Stimulated activated CD8-positive, alpha-beta memory T cell treated with anti-CD3 and anti-CD28 coated beads, Interleukin-7, amount 100 ng/mL, for 4 hours (primary cell): ENCODE measurements at places on chromosomes 7 and 10.

GRCh38 chr7:96218664-96219243 is 103.1 kb downstream of the SLC25A13 start:
- DNase-seq = no peak

- no peak for DNase-seq
Observed at GRCh38 chr10:6737758-6738111, 157.7 kb upstream of the PRKCQ start.

DNA sequence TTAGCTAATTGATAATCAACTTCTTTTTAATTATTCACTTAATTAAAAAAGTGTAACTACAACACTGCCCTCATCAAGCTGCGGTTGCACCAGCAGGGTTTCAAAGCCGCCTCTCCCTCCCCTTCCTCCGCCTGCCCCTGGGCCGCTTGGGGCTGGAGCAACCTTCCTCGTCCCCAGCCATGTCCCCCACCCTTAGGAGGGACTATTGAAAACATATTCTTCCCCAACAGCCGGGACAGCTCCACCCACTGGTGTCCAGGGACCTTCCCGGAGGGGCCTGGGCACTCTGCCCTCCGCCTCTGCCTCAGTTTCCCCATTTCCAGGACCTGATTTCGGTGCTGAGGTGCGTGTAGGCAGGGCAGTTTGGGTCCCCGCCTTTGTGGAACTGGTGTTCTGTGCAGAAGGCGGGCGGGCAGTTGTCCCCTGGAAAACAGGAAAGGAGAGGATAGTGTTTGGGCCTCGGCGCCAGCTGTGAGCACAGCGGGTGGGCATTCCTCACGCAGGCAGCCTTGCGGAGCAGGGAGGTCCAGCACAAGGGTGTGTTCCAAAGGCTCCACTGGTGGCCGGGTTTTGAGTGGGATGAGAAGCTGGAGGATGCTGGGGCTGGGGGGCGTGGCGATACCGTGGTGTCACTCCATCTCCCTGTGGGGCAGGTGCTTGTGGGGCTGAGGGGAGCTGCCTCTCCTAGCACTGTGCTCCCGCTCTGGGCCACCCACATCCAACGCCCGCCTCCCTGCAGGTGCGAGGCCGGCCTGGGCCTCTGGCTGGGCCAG is 15.7 kb downstream of the UNCX start:
- DNase-seq = no peak

- DNase-seq = no peak
Observed at GRCh38 chr10:28382525-28383269, 79.8 kb upstream of the MPP7 start.

- DNase-seq = no peak
Observed at GRCh38 chr10:61139592-61139953, 195.6 kb upstream of the RHOBTB1 start.

GRCh38 chr7:43112459-43112940 is at the start of gene HECW1:
TSS of gene HECW1 (plus strand) at chr7:43112647. CDS start at chr7:43243906, 131,259 bp downstream.
- no peak for DNase-seq

DNA sequence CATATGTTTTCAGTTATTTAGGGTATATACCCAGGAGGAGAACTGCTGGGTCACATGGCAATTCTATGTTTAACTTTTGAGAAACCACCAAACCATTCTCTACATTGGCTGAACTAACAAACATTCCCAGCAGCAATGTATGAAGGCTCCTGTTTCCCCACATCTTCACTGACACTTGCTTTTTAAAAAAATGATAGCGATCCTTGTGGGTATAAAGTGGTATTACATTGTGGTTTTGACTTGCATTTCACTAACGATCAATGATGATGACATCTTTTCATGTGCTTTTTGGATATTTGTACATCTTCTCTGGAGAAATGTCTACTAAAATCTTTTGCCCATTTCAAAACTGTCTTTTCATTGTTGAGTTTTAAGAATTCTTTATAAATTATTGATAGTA is 51.2 kb upstream of the ANAPC16 start:
- DNase-seq = no peak

DNA sequence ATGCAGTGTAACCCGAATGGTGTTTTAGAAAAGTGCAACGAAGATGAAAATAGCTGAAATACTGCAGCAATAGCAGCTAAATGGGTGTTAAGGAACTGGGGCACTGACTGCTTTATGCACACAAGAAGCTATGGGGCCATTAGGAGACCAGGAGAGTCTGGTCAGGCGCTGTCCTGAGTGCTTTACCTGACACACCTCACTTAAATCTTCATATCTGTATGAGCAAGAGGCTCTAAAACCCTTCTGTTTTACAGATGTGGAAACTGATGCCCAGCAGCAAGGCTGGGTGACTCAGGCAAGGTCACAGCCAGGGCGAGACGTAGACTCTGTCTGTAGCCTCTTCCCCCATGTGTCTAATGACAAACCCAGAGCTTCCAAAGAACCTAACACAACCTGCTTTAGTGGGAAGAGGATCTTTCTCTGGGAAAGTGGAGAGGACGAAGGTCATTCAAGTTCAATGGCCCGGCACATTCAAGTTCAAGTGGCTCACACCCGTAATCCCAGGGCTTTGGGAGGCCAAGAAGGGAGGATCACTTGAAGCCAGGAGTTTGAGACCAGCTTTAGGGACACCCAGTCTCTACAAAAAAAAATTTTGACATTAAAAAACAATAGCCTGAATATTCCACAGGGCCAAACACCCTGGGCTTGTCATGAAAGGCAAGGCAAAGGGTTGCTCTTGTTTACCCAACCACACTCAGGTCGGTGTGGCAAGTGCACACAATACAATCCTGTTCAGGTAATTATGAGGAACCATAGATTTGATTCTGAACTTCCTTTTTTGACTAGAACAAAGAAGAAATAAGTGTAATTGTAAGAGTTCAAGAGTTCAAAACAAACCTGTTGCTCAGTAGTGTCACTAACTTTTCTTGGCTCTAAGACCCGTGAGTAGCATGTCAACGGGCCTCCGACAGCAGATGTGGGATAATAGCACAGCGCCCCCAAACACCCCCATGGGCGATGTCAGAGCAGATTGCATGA is 53.7 kb upstream of the KLF6 start:
- no peak for DNase-seq

DNA sequence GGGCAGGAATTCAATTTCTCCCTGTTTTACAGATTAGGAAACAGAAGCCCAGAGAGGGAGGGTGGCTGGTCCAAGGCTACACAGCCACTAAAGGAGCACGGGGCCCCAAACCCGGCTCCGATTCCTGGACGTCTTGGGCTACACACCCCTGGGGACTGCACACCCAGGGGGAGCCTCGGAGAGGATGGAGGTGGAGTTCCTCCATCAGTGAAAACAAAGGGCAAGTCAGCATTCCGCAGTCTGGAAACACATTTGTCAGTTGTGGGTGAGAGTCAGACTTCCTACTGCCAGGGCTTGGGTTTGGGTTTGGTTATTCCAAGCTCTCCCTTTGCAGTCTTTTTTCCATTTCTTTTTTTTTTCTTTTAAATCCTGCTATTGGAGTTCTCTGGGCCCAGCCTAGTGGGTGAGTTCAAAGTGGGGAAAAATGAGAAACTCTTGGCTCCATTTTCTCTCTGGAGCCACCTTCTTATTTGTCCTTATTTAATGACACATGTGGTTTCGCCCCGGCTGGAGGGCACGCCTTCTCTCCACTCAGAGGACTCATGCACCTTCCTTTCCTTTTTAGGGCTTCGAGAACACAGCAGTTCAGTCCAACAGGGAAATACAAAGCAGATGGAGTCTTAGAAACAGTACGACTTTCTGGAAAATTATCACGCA is 59.9 kb upstream of the AQP1 start:
- DNase-seq = no peak

- DNase-seq = no peak
Observed at GRCh38 chr10:71465551-71466252, 69.0 kb downstream of the CDH23 start.

GRCh38 chr10:59284118-59284975 is 78.0 kb downstream of the FAM13C start:
- DNase-seq = no peak

DNA sequence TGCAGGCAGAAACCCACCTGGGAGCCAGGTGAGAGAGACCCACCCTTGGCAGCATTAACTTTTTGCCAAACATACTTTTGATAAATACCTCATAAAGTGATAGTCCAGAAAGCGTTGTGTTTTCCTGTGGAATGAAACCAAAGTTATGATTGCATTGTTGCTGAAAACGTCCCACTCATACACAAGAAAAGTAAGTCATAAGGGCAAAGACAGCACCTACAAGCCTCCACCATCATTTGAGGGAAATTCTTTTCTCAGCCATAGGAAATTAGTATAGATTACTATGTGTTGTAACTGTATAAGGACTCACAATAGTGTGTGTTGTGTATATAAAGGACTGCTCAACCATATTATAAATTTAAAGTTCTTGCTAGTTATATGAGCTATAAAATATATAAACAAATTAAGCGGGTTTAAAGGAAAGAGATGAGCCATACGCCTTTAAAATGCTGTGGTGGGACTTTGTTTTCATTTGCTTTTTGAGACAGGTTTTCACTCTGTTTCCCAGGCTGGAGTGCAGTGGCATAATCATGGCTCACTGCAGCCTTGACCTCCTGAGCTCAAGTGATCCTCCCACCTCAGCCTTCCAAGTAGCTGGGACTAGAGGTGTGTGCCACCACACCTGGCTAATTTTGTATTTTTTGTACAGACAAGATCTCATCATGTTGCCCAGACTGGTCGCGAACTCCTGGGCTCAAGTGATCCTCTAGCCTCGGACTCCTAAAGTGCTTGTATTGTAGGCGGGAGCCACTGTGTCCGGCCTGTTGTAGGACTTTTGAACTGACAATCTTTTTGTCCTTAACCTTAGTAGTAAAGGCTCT is 160.8 kb downstream of the PKD1L1 start:
- no peak for DNase-seq

DNA sequence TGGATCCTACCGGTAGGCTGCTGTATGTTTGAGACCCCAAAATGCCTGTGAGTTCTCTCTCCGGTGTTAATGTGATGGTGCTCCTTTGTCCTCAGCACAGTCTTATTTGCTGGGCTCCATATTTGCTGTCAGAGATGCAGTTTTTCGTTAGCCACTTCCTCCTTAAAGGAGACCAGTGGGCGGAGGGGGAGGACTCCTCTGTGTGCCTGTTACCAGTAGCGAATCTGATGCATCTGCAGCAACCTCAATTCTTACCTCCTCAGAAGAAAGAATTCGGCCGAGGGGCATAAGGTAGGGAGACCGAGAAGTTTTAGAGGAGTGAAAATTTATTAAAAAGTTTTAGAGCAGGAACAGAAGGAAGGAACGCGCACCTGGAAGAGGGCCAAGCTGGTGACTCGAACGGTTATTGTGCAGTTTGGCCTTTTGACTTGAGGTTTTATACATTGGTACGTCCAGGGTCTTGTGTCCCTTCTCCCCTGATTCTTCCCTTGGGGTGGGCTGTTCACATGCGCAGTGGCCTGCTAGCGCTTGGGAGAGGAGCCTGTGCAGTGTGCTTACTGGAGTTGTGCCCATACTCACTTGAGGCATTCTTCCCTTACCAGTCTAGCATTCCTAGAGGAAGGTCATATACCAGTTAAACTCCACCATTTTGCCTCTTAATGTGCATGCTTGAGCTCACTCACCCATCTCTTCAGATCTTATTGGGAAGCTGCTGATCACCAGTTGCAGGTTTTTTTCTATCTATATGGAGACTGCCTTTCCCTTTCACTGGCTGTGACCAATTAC is 49.5 kb downstream of the GNAI1 start:
- DNase-seq = no peak

DNA sequence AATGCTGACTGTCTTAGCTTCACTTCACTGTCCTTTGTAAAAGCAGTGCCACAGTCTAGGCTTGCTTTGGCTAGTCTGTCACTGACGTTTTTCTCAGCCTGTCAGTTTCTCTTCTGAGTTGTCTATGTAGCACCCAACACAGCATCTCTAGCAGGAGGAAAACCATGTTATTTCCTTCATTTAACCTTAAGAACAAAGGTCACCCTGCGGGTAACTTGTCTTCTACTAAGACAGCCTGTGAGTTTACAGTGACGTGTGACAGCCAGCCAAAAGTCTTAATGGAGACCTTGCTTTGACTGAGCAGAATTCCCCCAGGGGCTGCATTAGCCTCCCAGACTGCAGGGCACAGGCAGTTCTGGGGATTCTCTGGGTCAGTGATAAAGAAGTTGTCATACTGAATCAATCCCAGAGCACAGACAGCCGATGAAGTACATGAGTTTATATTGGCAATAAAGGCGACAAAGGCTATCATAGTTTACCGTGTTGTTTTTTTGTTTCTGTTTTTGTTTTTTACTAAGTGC is 296.0 kb upstream of the KIAA1217 start:
- no peak for DNase-seq

DNA sequence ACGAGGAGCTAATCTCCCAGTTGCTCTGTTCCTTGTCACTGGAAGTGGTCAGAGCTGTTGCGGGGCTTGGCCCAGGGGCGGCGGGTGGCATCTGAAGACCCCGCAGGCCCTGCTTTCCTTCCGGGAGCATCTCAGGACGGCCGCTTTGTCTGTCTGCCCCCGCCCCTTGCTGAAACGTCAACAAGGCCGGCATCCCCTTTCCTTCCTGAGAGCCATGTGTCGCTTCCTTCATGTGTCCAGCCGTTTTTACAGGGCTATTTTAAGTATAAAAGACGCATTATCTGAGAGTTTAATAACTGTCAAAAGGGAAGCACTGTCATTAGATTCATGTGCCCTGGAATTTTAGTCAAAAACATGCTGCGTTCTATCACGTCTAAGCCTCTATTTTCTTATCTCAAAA is 110.4 kb downstream of the CUX1 start:
- no peak for DNase-seq

DNA sequence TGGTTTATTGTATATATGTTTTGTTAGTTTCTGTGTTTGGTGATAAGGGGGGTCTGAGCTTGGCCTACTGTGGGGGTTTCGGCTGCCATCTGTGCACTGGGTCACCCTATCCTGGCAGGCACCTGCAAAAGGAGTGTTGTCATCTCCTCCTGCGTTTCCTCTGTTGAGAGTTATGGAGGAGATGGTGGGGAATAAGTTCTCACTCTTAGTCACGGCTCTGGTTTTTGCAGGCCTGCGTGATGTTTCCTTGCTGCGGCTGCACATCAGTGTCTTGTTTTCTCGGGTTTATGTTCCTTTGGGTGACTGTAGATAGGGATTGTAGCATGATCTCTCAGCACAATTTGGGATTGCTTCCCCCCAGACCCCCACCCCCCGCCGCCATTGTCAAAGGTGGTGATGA is 36.8 kb downstream of the CCM2 start:
- DNase-seq = no peak

DNA sequence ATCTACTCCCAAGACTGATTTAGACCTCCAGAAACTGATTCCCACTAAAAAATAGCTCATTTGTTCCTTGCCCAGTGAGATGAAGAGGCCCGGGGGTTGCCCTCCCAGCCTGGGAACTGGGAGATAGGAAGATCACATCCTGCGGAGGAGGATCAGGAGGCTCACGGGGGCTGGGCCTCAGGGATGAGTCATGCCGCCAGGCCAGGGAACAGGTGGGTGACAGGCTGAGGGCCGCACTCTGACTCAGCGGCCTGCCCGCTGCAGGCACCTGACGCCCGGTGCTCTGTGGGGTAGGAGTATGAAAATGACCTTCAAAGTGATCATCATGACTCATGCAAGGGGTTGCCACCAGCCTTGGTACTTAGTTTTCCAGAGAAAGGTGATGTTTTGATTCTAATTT is 104.5 kb upstream of the ZPBP start:
- peak; percentile 58 for DNase-seq

DNA sequence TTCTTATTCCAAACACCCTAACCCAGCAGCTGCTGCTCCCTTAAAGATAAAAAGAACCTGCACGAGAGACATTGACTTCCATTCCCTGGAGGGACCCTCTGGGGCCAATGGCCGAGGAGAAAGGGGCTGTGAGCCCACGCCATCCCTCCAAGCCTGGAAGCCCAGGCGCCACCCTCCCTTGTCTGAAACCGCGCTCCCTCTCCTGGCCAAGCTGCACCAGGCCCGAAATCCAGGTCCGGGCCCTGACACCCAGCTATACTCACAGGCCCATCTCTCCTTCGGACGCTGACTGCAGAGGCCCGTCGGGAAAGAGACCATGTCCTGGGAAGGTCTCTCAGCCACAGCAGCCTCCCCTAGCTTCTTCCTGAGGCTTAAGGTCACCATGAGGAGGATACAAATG is 196.5 kb downstream of the PTPRN2 start:
- no peak for DNase-seq
